SHP77 treated with DMSO at 0.1 percent for 48 hours (cell line): ENCODE measurements at places on chromosomes 3 and 15.

- DNase-seq = peak; percentile 34
These were observed 212.6 kb upstream of the PLSCR5 start for GRCh38 chr3:146817704-146818103.

DNA sequence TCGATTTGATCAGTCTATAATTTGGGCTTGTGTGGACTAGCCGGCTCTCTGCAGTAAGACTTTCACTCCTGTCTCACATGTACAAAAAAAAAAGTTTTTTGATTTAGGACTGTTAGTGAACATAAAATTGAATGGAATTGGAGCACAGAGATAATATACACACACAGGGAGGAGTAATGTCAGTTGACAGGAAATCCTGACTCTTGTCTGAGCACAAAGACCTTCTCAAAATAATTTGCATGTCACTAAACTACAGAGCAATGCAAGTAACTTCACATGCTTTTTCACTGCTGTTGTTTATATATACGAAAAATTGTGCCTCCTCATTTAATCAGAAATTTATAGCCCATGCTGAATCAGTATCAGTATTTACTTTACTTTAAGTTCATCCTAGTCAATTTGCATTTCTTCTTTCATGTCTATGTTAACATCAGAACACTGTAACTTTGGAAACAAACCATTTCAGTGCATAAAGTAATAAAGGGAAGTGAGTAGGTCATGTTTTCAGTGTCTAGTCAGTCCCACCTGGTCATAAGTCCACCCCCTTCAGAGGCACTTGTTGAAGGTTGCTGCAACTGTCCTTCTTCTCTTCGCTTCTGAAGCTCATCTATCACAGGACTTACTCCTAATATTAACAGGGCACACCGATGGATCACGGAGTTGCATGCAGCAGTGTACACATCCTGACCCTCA, 115.8 kb downstream of the FBXL22 start:
- DNase-seq = no peak

DNA sequence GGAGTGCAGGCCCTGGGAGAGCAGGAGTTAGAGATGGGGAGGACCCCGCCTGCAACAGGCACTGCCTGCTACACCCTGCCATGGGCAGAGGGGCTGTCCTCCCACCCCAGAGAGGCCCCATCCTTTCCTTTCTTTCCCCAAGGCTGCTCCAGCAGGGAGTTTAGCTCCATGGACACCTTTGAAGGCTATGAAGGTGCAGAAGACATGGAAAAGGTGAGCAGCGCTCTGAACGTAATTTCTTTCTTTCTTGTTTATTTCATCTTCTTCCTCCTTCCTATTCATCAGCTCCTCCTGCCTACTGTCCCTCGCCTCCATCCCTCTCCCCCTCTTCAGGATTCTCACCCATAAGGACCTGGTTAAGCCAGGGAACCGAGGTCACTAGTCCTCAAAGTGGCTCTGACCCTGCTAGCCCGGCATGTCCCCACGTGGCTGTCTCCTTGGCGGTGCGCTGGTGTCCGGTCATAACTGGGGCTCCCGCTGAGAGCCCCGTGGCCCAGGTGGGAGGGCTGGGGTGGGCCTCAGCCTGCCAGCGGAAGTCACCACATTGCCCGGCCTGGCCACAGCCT, 16.0 kb upstream of the ADIPOQ start:
- DNase-seq = no peak

DNA sequence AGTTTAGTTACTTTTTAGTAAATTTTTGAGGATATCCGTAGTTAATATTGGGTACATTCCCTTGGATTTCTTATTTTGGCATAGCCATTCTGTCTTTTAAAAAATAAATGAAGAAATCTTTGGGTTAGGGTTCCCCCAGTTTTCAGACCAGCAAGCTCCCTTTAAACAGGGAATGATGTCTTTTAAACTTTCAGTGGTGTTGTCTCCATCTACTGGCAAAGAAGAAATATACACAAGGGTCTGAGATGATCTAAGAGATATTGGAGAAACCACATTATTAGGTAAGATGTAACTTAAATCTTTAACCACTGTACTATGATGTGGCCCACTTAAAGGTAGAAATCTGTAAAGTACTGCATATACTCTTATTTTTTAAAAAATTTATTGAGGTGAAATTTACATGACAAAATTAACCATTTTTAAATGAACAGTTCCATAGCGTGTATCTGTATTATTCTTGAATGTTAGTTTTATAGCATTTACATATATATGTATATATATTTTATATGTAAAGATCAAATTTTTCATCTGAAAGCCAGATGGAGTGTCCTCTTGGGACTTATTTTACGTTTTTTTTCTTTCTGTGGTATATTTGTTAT, 35.1 kb upstream of the EIF3J start:
- peak; percentile 4 for DNase-seq

DNA sequence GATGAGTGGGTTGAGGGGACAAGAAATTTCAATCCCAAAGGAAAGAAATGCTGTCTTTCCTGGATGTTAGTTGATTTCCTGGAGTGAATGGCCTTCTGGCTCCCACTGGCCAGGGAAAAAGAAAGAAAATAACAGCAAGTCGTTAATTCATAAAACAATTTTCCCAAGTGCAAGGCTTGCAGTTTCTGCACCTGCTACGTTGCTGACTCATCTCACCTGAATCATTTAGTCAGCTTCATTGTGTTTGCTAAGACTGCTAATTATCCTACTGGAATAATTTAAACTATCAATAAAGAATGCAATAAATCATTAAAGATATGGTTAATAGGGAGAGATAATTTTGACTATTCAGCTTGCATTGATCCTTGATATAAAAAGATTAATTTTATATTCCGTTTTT, 387.6 kb downstream of the ROBO2 start:
- no peak for DNase-seq

- DNase-seq = no peak
These were observed 21.6 kb downstream of the BDH1 start for GRCh38 chr3:197533927-197534725.

DNA sequence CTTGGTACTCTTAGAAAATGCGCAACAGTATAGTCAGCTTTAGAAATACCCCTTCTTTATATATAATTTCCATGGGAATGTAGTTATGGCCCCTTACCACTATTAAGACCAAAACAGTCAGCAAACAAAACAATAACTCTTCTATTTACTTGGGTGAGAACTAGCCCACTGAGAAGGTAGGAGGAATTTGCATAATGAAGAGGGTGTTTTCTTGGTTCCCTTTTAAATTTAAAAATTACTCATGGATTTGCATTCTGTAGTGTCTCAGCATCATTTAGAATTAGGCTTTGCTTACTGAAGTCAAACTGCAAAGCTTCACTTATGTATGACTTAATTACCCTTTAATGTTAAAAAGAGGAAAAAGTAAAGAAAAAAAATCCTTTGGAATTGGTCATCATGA, 350.8 kb downstream of the PTPRG start:
- no peak for DNase-seq

GRCh38 chr3:105611304-105612192, 244.8 kb downstream of the ALCAM start:
- DNase-seq = no peak

- DNase-seq = no peak
These were observed 116.4 kb downstream of the GREM1 start for GRCh38 chr15:32834156-32834555.

DNA sequence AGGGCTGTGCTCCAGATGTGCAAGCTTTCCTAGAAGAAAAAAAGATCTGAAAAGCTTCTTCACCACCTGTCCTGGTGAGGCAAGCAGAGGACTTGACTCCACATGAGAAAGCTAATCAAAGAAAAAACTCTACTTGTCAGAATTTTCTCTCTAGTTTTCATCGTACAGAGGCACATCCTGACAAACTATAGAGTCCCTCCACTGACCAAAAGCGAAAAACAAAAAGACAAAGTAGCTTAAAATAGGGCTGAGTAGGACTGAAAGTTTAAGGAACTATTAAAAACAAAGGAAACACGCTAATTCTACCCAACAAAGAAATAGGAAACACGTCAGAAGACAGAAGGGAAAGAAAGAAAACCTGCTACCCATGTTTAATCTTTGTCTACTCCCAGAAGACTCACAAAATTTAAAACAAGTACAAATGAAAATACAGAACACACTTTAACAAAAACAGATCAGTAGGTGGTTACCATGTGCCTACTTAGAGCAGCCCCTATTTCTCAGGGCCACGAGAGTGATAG, 26.5 kb downstream of the NANOGP8 start:
- no peak for DNase-seq

DNA sequence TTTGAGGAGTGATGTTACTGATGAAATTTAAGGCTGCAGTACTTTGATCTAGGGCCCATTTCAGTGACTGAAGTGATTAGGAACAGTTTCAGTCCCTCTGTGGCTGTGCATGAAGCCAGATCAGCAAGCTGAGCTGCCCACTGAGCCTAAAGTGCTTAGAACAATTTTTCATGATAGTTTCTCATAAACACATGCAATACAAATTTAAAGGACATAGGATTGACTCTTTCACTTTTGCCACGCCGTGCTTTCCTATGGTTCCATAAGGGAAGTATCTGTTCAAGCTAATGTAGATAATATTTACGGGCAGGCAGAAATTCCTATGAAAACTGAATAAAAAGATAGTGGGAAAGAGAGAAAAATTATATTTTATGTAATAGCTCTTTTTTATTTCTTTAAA, 10.6 kb downstream of the ANKUB1 start:
- no peak for DNase-seq

GRCh38 chr15:70322051-70322668, 224.4 kb upstream of the TLE3 start:
- no peak for DNase-seq

DNA sequence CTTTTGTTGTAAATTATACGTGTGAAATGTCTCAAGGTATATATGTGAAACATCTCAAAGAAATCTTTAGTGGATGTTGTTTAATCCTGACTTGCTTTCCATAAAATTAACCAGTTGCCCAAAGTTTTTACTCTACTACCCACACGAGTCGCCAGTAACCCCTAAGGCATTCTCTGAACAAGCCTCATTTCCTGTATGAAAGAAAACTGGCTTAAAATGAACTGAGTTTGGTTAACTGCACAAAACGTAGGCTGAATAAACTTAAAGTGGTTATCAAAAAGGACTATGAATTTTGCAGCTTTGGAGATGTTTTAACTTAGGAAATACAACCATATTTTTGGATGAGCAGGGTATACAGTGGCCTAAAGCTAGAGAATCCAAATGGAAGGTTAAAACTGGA, 2.7 kb upstream of the APPL1 start:
- no peak for DNase-seq

DNA sequence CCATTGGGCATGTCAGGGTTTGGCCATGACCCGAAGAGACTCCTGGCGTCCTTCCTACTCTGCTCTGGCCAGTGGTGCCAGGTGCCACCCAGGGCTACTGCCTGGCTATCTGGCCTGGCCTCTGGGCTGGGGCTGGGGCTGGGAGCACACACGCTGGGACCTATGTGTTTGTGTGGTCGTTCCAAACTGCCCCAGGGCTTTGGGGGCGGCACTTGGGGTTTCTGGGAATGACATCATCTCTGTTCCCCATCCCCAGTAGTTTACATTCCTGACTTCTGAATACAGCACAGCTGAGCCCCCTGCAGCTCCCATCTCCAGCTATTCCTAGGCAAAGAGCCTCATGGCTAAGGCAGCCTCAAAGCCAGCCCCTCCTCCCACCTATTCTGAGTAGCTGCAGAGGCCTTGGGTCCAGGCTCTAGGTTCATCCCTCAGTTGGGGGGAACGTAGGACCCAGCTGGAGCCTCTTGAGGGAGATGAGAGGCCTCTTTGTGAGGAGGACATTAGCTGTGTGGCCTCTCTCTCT, 24.3 kb downstream of the PLEKHO2 start:
- DNase-seq = no peak

DNA sequence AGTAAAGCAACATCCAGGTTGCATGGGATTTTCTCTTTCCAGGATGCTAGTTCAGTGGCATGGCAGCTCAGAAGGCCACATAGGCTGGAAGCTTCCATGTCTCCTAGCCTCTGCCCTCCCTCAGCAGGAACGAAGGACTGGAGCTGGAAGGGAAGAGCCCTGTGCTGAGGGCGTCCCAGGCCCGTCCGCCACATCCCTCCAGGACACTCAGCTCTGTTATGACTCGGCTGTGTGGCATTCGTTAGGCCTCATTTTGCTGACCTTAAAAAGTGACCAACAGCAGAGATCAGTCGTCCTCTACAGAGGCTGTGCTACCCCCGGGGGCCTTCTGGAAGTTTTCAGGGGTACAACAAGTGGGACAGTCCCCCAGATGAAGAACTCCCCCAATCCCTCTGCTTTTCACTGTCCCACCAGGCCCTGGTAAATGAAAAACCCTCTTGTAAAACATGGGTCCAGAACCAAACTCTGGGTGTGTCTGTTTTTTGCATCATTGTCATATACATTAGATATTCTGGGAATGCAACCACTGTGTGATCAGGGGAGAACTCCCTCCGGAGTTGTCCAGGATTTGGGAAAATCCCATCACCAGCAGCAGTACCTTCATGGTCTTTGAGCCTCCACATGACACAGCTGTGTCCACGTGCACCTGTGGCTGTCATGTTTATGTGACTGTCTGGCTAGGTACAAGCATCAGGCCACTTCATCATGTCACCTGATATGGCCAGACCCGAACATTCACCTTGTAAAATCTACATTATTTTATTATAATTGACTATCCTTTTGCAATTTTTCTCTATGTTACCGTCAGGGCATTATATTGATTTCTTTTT, 149.9 kb downstream of the OR4M2 start:
- DNase-seq = no peak

- no peak for DNase-seq
These were observed 11.3 kb upstream of the MANF start for GRCh38 chr3:51373658-51374421.

GRCh38 chr3:76866729-76867408, 173.0 kb upstream of the ROBO2 start:
- no peak for DNase-seq

- DNase-seq = no peak
These were observed 66.7 kb upstream of the STT3B start for GRCh38 chr3:31465999-31466398.

GRCh38 chr3:107367353-107367752, 9.9 kb upstream of the CCDC54 start:
- DNase-seq = no peak
